ENCODE measurements at places on chromosomes 7 and 10.
A peak's percentile ranks its signal among the peaks of the same experiment; 100 is the strongest.

- DNase-seq = no peak
These were observed 2.5 kb downstream of the ZYX start for GRCh38 chr7:143383642-143383957.

DNA sequence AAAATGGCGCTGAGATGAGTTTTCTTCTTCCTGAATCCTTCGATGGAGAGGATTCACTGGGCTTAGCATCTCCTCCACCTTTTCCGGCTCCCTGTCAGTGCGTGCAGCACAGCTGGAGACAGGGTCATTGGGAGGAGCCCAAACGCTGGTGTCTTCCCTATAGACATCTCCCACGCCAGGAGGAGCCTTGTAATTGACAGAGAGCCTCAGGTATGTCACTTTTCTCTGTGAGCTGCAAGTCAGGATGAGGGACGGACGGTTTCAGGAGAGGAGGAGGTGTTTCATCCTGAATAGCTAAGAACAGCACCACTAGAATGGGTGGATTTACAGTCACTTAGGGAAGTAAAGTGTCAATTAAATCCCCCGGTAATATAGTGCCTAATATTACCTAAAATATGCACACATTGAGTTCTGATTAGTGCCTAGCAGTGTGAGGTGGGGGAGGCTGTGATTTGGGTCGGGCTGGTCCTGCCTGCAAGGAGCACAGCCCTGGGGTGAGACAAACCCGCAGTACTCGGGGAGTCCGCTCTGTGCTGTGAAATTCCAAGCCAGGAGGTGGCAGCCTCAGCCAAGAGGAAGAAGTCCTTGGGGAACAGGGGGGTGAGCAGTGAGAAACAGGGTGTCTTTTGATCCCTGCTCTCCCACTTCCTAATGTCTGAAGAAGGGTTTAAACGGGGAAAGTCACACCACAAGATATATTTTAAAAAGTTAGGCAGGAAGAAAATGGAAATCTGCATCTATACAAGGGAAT, 28.2 kb downstream of the IL15RA start:
- peak; percentile 8 for DNase-seq

DNA sequence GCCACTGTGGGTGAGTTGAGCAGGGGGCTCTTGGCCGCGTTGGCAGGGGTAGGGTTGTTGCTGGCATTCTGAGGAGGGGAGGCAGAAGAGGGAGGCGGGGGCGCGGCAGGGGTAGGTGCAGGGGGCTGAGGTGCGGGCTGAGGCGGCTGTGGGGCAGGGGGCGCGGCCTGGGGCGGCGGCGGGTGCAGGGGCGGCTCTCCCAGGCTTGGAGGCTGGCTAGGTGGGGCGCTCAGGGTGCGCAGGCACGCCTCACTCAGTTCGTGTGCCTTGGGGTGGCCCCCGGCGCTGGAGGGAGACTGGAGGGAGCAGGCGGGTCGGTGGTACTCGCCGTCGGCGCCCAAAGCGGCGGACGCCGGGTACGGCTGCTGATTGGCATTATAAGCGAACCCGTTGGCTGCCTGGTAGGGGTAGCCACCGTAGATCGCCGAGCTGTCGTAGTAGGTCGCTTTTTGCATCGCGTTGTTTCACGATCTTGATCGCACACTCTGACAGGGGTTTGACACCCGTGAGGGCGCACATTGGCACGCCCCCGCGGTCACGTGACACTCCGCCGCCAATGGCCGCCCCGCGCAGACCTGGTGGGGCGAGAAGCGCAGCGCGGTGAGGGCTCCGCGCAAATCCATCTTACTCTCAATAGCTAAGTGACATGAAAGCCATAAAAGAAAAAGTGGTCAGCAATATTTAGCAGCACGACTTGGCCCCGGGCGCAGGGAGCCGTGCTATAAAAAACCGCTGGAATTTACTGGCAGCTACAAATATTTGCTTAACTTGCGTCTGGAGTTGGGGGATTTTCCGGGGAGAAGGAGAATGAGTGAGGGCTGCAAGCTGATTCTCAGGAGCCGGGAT, 7.9 kb upstream of the HOXA2 start:
- DNase-seq = no peak

- DNase-seq = no peak
These were observed 35.1 kb upstream of the GARS1 start for GRCh38 chr7:30559611-30560010.

- DNase-seq = no peak
These were observed 9.2 kb downstream of the USP54 start for GRCh38 chr10:73581918-73582317.

Data from CD4-positive, alpha-beta T cell (primary cell).